ENCODE measurements at places on chromosomes 6 and 20.

- no peak for DNase-seq
Observed at GRCh38 chr6:113776998-113777397, 80.1 kb upstream of the MARCKS start.

DNA sequence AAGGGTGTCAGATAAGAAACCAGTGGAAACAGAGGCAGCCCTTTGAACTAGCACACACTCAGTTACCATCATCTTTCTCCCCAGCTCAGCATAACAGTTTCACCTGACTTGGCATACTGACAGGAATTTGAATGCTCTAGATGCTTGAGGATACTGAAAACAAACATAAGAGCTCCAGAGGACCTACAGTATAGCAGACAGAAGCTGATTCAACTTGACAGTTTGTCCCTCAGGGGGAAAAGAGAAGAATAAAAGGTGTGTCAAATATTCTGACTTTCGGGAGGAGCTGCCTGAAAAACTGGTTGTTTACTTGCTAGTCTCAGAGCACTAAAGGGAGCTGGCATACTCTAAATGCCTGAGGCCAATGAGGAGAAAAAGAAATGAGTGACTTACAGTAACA lies 35.1 kb downstream of the EYS start:
- no peak for DNase-seq

GRCh38 chr6:50272611-50273010 lies 222.9 kb upstream of the DEFB112 start:
- no peak for DNase-seq

- DNase-seq = no peak
Observed at GRCh38 chr20:33647603-33648395, 14.3 kb upstream of the C20orf144 start.

- DNase-seq = no peak
Observed at GRCh38 chr6:152232501-152233151, 404.5 kb downstream of the SYNE1 start.

DNA sequence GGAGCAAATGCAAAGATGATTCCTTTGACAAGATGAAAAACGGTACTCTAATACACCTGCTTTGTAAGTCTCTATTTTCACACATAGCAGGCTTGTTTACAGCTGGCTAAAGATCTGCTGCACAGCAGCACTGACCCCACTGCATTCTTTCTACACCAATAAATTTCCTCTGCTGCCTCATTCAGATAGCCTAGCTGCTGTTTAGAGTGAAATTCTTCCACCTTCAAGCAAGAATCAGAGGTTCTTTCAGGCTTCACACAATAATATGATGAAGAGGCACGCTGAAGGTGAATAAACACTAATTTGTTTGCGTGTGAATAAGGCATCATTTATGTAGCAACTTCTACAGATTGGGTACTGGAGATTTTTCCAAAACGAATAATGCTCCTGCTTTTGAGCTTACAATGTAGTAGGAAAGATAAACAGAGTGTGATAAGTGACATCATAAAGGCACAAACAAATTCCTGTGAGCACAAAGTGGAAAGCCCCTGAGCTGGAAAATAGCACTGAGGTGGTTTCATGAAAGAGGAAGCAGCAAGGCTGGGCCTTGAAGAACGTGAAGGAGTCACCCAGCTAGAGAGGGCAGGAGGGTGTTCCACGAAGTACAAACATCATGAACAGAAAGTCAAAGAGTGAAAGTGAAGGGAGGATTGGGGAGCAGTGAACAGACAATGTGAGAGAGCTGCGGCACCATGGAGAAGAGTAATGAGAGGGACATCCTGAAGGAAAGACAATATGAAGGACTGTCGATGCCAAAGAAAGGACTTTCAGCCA lies 543.4 kb downstream of the CD83 start:
- DNase-seq = no peak

DNA sequence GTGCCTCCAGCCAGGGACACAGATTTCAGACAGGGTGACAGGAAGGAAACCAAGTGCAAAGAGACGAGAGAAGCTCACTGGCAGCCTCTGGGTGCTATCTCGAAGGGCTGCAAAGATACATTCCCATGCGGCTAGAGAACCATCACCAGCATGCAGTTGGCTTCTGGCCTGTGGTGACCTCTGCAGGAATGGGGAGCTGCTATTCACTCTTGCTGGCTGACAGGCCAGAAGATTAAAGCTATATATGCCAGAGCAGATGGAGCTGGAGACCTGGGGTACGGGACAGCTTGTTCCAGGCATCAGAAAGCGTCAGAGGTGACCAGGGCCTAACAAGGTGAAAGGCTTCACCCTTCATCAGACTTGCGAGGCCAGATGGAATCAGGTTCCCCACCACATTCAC lies 20.0 kb downstream of the MAP1LC3A start:
- DNase-seq = no peak

DNA sequence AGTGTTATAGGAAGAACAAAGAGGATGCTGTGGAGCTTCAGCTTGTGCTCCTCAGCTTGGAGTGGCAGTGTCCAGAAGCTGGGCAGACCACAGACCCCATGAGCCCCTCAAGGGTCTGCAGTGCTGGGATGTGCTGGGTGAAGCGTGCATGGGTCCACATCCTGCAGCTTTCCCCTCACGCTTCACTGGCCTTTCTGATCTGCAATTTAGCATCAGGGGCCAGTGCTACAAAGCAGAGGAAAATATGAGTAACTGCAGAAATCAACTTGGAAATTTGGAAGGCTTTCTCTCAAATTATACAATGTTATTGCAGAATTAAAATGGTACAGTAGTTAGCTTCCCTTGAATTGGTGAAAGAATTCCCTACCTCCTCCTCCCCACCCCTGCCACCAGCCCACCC lies 10.1 kb downstream of the SLC17A4 start:
- no peak for DNase-seq

GRCh38 chr20:1467082-1467354 lies 369 bp upstream of the NSFL1C start:
- DNase-seq = peak; percentile 21

- DNase-seq = no peak
Observed at GRCh38 chr6:55009131-55009530, 162.6 kb downstream of the FAM83B start.

GRCh38 chr6:124674042-124674441 lies 288.2 kb upstream of the RNF217 start:
- no peak for DNase-seq

DNA sequence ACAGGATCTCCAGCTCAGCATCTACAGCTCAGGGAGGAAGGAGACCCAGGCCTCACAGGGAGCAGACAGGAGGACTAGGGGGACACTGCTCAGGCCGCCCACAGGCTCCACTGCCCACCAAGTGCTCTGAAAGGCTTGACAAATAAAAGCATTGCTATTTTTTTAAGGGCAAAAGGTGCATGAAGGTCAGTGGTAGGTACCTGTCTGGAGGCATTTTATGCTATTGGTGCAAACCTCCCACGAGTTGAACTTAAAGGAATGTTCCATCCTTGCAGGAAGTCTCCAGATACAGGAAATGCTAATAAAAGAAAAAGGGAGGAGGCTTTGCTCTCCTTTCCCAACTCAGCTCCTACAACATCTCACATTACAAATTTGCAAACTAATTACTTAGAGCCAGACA lies 228.1 kb downstream of the FOXC1 start:
- DNase-seq = no peak

- DNase-seq = no peak
Observed at GRCh38 chr6:37513155-37513554, 13.5 kb upstream of the CCDC167 start.

DNA sequence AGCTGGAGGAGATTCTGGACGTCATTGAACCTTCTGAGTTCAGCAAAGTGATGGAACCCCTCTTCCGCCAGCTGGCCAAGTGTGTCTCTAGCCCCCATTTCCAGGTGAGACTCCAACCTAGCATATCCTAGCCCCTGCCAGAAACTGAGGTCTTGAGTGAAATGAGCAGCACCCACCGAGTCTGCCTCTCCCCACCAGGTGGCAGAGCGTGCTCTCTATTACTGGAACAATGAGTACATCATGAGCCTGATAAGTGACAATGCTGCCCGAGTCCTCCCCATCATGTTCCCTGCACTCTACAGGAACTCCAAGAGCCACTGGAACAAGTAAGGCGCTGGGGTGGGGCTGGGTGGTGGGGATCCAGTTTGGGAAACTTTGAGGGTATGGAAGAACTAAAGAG lies 4.6 kb downstream of the MEA1 start:
- DNase-seq = no peak

- DNase-seq = no peak
Observed at GRCh38 chr6:87830907-87831306, 128.9 kb upstream of the AKIRIN2 start.

- DNase-seq = no peak
Observed at GRCh38 chr20:33408716-33409654, 7.7 kb upstream of the CDK5RAP1 start.

- no peak for DNase-seq
Observed at GRCh38 chr6:151629791-151630190, 136.0 kb downstream of the CCDC170 start.

DNA sequence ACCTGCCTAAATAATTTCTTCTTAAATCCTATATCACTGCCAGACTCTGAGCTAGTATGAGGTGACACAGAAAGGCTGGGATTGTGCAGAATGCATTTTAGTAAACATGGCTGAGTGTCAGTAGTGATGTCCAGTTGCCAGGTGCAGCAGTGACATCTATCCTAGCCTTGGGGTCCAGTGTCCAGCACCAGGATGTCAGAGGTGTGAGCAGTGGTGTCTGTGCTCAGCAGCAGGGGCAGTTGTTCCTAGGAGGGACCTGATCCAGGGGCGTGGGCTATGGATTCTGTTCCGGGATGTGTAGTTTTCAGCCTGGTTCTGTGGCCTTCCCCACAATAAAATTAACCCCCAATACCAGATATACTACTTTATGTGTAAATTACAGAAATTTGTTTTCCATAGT lies 6.0 kb downstream of the HLA-C start:
- DNase-seq = no peak

GRCh38 chr6:14450578-14450977 lies 333.0 kb downstream of the CD83 start:
- DNase-seq = no peak

DNA sequence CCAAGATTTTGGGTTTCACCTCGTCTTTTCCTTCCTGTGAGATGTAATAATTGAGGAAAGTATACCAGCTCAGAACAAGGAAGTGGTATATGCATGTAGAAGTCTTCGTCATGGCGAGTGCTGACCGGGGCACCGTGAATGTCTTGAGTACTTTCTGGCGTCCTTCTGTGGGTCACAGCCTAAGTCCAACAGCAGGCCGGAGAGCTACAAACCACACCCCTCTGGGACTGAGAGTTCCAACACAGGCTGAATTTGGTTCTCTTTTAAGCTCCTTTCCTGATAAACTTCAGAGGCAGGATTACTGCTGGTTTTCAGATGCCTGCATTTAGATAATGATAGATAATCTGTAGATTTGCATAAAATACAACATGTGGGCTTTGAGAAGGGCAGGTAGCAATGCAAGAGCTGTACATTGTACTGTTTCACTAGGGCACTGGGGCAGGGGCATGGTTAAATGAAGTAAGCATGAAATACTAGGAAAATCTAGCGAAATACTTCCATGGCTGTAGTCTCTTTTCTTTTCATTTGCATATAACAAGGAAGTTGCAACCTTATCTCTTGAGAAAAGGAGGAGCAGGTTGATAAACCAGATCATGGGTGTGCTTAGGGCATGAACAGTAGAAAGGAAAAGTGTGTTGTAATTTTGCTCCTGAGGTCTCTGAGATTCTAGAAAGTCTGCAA lies at the start of gene ADTRP:
Gene ADTRP (minus strand): TSS at position 156 of the 681 bp plus-strand sequence. CDS start 44 bp downstream, at position 112.
- no peak for DNase-seq

DNA sequence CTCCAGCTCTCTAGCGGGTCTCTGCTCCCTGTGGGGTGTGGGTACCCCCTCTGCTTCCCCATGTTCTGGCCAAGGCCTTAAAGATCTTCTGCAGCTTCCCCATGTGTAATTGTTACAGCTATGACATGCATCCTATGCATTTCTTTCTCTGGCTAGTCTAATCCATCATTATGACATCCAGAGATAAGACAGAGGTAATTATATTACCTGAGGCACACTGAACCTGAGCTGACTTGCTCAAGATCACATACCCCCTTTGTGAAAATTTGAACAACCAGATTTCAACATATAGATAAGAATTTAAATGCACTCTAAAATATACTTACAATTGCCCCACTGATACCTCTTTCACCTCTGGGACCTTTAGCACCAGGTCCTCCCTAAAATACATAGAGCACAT lies 102.4 kb downstream of the COL12A1 start:
- peak; percentile 95 for DNase-seq

DNA sequence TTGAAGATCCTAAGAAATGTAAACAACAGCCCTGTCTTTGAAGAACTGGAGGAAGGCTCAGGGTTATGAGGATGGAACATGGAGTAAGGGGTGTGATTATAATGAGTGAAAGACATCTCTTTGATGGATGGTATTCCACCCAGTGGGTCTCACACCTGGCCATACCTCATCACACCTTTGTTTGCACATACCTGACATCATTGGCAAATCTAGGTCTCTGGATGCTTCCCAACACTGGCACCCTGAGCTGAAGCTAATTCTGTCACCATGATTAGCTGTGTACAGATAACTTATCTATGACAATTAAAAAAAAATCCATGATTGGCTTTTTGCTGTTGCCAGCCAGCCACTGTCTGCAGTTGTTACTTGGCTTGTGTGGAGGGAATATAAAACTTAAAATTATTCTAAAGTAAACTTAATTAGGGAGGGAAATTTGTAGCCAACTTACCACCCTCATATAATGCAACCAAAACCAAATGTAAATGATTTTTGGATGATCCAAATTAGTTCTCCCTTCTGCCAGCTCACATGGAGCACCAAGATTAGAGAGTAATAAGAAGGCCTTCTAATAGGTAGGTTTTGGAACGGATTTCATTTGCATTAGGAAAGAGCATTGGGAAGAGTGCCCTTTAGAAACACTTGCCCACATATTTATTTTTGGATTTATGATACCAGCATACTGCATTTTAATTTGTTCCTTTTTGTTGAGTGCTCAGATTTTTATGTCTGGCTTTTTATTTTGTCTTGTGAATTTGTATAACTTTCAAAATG lies 249.5 kb downstream of the SOX4 start:
- DNase-seq = no peak

DNA sequence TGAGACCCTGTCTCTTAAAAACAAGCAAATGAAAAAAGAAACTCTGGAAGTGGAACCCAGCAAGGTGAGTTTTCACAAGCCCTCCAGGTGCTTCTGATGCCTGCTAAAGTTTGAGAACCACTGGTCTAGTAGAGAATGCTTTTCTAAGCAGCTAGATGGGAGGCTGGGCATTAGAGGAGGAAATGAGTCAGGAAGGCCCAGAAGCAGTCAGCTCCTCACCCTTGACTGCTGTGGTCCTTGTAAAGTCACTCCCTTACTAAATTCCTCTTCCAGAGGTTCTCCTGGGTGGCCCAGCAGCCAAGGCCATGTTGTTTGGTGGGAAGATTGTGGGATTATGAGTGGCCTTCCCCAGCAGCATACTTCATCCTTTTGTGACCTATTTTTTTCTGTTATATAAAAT lies 52.0 kb upstream of the FYN start:
- no peak for DNase-seq
